ENCODE measurements at places on chromosomes 5 and 9.
A peak's percentile ranks its signal among the peaks of the same experiment; 100 is the strongest.

DNA sequence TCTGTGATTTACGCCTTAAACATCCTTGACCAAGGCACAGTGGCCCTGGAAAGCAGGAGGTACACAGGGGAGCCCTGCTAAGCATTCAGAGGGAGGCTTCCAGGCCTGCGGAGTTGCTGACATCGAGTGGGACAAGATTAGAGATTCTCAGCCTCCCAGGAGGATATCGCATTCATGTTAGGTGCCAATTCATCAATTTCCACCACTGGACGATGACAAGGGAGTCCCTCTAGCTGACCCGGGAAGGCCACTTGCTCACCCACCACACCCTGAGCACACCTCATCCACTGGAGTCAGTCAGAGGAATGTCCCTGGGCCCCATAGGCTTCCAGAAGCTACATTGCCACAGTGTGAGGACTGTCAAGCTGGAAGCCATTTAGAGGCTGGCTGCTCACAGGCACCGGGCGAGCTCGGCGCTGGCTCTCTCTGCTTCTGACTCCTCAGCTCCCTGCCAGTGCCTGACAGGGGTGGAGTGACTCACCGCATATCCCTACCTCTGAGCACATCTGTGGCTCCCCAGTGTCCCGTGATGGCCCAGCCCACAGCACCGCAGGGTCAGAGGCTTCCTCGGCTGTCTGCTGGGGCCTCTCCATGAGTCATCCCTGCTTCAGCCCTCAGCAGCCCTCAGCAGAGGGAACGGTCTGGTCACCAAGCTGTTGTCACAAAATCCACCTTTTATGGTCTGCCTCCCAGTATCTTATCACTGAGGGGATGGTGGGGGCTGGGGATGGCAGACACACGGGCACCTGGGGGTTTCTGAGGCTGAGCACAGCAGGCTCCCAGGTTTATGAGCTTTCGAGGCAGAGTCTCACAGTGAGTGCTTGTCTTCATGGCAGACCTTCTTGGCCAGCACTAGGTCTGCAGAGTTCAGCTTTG is 117.5 kb downstream of the ZNF608 start:
- DNase-seq, result no peak

DNA sequence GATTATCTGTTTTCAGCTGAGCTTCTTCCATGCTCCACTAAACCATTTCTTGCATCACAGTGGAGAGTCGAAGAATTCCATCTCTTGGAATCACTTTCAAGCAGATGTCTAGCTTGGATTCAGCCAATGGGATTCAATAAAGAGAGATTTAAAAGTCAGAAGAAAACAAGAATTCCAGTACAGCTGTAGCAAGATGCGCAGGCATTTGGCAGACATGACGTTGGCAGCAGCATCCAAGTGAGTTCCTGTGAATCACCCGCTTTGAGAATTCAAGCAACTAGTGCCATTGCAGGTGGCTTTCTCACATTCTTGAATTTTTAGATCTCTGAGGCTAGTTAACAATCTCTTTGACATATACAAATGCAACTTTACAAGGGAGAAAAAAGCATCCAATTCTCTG is 467.0 kb downstream of the CDH10 start:
- no peak for DNase-seq

DNA sequence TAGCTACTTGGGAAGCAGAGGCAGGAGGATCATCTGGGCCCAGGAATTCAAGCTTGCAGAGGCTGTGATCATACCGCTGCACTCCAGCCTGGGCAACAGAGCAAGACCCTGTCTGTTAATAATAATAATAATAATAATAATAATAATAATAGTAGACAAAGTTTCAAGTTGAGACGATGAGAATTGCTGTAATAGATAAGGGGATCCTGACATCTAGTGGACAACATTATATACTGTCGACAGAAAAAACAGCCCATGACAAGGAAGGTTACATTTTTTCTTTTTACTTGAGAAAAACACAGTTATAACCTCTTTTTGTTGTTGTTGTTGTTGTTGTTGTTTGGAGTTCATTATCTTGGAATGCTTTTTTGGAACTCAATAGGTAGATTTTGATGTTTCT is 35.3 kb downstream of the NDFIP1 start:
- no peak for DNase-seq

- peak; percentile 36 for DNase-seq
Measured at GRCh38 chr5:159262859-159263568, at the start of gene UBLCP1. UBLCP1 (plus strand) TSS chr5:159263290; CDS start chr5:159268916, 5,626 bp downstream.

- DNase-seq, result no peak
Measured at GRCh38 chr5:66209350-66209749, 65.2 kb downstream of the SREK1 start.

GRCh38 chr5:31401691-31402090 is 130.2 kb downstream of the DROSHA start:
- DNase-seq, result no peak

- no peak for DNase-seq
Measured at GRCh38 chr5:3394891-3395599, 200.6 kb upstream of the IRX1 start.

- no peak for DNase-seq
Measured at GRCh38 chr5:37737326-37738056, 102.3 kb downstream of the GDNF start.

DNA sequence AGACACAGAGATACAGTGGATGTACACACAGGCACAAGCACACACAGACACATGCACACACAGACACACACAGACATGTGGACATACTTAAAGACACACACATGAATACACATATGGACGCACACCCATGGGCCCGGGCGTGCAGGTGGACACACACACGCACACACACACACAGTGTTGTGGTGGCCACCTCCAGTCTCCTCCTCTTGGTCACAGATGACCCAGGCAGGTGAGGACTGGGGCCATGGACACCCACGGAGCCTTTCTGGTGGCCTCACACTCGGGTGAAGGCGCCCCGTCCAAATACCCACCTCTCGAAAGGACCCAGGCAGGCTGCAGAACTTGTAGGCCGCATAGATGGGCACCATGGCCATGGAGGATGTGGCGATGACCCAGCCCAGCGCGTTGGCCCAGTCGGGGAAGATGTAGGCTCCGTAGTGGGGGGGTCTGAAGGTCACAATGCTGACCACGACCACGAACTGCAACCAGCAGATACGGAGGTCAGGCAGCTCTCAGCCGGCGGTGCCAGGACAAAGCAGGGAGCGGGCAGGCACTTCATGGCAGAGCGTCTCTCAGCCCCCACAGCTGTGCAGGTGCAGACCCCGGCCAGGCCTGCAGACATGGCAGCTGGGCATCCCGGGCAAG is 42.5 kb downstream of the SLC6A3 start:
- no peak for DNase-seq

GRCh38 chr5:36669015-36669651 is 62.7 kb downstream of the SLC1A3 start:
- DNase-seq, result no peak

GRCh38 chr9:113695901-113696300 is 180.2 kb upstream of the ZNF618 start:
- DNase-seq, result no peak

GRCh38 chr5:2094616-2094995 is 211.9 kb upstream of the IRX4 start:
- DNase-seq, result no peak

GRCh38 chr5:137617528-137618205 is 118.2 kb downstream of the KLHL3 start:
- no peak for DNase-seq

- DNase-seq, result no peak
Measured at GRCh38 chr5:52859628-52860027, 71.9 kb downstream of the ITGA1 start.

DNA sequence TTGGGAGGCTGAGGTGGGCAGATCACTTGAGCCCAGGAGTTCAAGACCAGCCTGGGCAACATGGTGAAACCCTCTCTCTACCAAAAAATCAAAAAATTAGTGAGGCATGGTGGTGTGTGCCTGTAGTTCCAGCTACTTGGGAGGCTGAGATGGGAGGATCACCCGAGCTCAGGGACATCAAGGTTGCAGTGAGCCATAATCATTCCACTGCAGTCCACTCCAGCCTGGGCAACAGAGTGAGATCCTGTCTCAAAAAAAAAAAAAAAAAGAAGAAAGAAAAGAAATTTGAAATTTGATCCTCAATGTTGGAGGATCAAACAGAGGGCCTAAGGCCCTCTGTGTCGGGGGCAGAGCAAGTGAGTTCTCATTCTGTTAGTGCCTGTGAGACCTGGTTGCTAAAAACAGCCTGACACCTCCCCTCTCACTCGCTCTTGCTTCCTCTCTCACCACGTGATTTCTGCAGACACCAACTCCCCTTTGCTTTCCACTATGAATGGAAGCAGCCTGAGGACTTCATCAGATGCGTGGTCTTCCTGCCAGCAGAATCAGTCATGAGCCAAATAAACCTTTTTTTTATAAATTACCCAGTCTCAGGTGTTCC is 8.4 kb upstream of the GOLPH3 start:
- DNase-seq, result no peak

- no peak for DNase-seq
Measured at GRCh38 chr5:3600106-3601060, 4.8 kb downstream of the IRX1 start.

DNA sequence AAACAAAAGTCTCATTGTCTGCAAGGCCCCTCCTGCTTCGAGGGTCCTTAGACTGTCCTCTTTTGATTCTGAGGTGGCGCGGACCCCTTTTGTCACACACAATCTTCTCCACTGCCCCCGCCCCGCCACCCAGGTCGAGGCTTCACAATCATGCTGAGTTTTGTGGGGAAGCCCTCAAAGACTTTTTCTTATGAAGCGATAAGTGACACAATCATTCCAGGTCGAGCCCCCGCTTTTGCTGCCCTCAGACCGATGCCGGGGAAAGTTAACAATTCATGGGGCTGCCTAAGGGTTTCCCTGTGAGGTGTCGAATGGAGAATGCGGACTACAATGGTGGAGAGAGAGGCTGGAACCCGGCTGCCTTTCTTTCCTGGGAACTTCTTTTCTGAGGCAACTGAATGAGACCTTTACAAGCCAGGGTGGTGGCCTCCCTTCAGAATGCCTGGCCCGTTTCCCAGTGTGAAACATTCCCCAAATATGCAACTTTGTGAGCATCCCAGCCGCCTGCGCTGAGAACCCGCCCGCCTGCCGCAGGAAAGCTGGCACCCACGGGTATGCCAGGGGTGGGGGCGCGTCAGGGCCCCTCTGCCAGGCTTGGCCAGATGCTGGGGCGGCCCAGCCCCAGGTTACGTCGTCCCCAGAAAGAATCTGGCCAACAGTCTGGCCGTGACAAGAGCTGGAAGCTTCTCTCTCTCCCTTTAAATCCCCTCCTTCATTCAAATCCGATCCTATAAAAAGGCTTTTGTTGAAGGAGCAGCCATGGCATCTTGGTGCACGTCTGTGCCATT is 71.9 kb downstream of the MAP1B start:
- no peak for DNase-seq

DNA sequence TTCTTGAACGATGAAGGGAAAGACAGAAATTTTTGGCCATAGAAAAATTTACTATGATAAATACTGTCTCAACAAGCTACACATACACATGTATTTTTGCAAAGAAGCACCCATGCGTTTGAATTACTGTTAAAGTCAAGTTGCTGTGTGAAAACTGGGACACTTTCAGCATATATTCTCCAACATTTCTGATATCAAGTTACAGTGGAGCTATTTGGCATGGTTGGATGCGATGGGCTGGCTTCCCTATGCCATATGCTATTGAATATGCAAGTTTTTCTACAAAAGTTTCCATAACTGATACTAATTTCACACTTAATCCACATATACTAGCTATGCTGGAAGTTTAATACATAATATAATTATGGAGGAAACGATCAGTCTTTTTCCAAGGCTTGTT is 381.4 kb downstream of the CTNND2 start:
- DNase-seq, result no peak

DNA sequence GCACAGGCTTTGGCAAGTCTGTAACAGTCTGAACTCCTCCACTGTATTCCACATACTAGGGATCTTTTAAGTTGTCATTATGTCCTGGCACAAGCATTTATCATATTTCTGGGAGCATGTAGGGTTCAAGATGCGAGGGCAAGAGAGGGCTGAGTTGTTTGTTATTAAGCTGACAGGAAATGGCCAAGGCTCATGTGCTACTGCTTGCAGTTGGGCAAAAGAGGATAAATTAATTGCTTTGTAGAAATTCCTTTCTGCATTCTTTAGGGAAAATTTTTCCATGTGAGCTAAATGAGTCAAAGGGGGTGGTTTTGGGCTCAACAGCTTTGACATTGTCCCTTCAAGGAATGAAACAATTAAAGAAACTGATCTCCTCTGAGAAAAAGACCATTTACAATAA is 35.4 kb downstream of the DOCK8 start:
- no peak for DNase-seq

DNA sequence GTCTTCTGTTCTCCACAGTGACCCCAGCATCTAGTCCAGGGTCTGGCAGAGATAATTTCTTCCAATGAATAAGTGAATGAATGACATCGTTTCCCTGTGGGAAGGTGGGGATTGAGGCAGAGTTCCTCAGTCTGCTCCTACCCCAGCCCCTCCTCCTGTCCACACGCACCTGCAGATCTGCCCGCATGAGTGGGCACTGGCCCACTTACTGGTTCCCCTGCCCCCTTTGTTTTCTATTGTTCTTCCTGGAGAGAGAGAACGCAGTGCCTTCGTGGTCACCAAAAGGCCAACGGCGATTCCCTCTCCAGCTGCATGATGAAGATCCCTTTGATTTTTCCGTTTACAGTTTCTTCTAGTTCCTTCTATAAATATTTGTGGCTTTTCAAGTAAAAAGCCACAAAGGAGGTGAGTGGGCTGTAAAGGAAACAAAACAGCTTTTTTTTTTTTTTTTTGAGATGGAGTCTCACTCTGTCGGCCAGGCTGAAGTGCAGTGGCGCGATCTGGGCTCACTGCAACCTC is 5.8 kb upstream of the FPGS start:
- no peak for DNase-seq

GRCh38 chr9:82255481-82256176 is 267.1 kb downstream of the SPATA31D1 start:
- DNase-seq, result no peak

DNA sequence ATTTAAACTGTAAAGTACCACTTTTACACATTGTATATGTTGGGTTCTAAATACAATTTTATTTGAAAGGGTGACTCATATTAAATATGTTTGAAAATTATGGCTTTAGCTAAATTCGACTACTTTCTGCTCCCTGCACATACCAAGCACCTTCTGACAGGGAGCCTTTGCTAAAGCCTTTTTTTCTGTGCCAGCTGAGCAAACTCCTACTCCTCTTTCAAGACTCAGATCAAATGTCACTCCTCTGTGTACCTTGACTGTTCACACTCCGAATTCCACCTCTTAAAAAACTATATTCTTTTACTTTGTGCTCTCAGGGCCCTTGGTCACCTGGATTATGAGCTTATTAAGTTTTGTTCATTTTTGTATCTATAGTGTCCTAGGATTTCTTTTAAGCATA is 6.5 kb upstream of the OXCT1 start:
- peak; percentile 6 for DNase-seq

DNA sequence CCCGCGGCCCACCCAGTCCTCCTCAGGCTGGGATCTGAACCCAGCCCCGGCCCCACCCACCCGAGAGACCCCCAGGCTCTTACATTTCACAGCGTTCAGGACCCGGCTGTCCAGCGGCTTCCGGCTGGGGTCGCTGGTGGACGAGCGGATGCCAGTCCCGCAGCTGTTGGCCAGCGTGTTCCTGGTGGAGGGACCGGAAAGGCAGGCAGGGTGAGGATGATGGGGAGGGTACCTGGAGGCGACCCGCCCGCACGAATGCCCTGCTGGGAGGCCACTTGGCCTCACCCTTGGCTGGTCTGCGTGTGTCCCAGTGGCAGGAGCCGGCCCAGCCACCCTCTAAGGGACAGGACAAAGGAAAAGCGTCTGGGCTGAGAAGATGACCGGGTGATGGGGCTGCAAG is 51.9 kb upstream of the UBAC1 start:
- DNase-seq, result no peak

GRCh38 chr5:135186662-135187522 is 152.9 kb upstream of the PITX1 start:
- DNase-seq, result no peak

- DNase-seq, result no peak
Measured at GRCh38 chr9:121927636-121928035, 165.5 kb downstream of the TTLL11 start.
